Stimulated activated CD8-positive, alpha-beta memory T cell treated with anti-CD3 and anti-CD28 coated beads, Interleukin-4, amount 100 ng/mL, for 1 hour (primary cell): ENCODE measurements at places on chromosomes 6 and 20.

- DNase-seq = no peak
Measured at GRCh38 chr6:34472425-34472824, 6.5 kb downstream of the PACSIN1 start.

GRCh38 chr6:163668061-163668426 is 253.5 kb downstream of the QKI start:
- no peak for DNase-seq

- no peak for DNase-seq
Measured at GRCh38 chr6:166927240-166927934, 29.0 kb downstream of the RNASET2 start.

GRCh38 chr6:13457577-13457976 is 29.8 kb downstream of the GFOD1 start:
- DNase-seq = no peak

- no peak for DNase-seq
Measured at GRCh38 chr6:51303338-51303737, 484.7 kb downstream of the TFAP2B start.

DNA sequence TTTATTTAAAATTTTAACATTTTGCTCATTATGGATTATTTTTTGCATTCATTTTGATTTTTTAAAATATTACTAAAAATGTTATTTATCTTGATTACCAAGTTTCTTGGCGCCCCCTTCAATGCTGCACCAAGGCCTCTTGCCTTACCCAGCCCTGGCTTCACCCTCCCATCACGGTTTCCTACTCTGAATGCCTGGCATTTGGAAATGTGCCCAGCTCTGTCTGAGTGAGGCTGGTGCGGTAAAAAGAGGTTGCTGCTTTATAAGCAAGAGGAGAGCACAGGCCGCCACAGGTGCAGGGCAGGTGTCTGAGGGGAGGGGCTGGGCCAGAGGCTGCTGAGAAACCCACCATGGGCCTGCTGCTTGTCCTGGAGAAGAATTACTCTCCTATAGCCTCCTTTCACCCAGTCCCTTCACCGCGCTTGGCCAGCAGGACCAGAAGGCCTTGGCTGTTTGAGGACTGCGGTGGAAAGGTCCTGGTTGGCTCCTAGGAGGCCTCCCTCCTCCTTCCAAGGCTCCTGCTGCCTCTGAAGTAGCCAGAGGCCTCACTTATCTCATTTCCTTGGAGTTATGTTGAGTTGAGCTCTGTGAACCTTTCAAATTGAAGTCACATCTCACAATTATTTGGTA is 62.6 kb downstream of the BANF2 start:
- DNase-seq = no peak

GRCh38 chr6:10495029-10495428 is 26.1 kb upstream of the GCNT2 start:
- no peak for DNase-seq

- DNase-seq = no peak
Measured at GRCh38 chr6:122869437-122870024, 80.5 kb downstream of the SMPDL3A start.
